ENCODE measurements at places on chromosomes 3 and 15.

DNA sequence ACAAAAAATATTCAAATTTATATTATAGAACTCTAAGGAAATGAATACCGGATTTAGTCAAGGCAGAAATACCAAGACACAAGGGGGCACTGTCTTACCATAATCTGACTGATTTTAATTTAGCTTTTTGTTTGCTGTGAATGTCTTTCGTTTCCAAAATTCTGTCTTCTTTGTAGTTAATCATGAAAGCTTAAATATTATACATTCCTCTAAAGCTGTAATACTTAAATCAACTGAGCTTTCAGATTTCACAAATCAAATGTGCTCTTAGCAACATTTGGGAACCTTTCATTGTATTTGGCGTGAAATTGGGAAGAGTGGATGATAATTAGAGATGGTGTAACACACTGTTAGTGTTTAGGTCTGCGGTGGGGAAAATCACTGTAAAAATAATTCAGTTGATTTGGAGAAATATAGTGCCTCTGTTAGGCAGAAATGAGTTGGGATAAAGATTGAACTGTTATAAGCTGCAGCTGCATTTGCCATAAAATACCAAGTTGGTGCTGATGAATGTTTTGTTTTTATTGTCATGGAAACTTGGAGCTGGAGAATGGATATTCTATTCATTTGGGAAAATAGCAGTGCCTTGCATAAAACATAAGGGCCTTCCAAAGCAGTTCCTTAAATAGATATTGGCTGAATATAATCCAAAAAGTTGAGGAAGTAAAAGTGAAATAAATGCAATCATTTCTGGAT lies 228.2 kb downstream of the TCF12 start:
- peak; percentile 79 for DNase-seq

- no peak for DNase-seq
These were observed 329.1 kb downstream of the VGLL3 start for GRCh38 chr3:86661817-86662216.

DNA sequence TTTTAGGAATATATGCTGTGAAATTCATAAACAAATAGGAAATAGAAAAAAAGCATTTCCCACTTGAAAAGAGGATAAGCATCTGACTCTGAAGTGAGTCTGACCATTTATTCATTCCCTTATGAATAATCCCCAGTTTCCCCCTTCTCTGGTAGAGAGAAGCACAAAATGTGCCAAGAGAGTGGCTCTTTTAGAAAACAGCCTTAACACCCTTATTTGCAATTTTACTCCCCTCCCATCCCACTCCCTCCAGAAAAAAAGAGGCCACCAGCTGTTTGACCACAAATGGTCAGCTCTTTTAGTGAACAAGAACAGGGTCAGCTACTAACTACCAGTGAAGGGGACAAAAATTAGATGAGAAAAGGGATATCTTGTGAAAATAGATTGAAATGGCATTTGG lies 184.5 kb upstream of the ADAMTS9 start:
- no peak for DNase-seq

- DNase-seq, result peak; percentile 35
These were observed 40.9 kb downstream of the C2CD4A start for GRCh38 chr15:62107571-62108121.

GRCh38 chr15:33866101-33866737 lies 102.1 kb upstream of the CHRM5 start:
- no peak for DNase-seq

GRCh38 chr3:34382859-34383258 lies 584.4 kb downstream of the PDCD6IP start:
- DNase-seq, result no peak

DNA sequence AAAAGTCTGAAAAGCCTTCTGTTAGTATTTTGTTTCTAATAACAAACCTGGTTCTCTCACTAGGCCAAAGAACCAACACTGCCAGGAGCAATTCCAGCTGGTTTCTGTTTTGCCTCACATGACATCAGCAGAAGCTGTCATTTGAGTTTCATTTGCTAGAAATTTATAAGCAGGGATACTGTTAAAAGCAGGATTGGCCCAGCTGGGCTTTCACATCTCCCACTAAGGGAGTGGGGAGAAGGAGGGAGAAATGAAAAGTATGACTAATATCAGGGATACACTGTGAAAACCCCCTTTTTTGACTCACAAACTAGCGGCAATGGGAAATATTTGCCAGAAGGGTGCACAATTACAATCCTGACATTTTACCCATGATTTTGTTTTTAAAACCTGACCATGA lies 5.3 kb downstream of the CCDC80 start:
- DNase-seq, result peak; percentile 24

DNA sequence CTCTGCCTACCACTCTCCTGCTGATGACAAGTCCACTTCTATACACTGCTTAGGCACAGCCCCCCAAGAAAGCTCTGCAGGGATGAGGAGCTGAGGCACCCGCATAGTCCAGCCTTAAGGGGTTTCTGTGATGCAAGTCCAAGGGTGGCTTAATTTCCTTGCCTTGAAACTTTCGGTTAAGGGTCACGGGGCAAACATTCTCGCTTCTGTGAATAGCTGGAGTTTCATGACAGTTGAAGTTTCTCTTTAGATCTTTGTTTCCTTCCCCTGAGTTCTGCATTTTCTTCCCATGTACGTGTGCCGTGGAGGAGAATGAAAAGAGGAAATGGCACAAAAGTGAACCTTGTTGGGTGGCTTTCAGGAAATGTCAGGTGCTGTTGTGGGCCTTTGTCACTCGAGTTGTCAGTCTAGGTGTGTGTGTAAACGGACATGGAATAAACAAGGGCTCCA lies 7.0 kb downstream of the GPR160 start:
- no peak for DNase-seq

GRCh38 chr3:161339517-161340500 lies 31.5 kb downstream of the SPTSSB start:
- no peak for DNase-seq

DNA sequence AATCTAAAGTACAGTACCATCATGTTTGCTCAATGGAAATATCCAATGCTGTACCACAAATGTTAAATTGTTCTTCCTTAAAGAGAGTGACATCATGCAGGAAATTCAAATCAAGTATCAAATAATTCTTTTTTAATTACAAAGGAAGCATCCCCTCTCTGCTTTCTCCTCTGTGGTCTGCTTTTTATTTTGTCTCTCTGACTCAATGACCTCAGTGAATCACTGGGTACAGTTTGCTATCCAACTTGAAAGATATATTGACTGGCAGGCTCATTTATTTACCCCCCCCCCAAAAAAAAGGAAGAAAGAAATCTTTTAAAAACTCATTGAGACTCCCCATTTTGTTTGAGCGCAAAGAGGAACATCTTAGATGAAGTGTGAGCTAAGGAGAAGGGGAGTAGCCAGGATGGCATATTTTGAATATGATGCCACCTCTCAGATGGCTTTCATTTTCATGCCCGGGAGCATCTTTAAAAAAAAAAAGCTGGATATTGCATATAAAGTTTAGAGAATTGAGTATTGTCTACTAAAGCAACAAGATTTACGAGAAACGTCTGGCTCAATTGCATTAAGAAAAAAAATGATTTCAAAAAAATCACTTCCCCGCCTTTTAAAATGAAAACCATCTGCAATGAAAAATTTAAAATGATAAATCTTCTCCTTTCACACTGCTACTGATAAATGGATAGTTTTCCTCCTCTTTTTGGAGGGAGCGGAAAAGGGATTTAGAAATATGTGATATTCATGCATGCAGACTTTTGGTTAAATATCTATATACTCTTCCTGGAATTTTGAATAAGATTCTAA lies 307.1 kb upstream of the DPH6 start:
- DNase-seq, result no peak

GRCh38 chr15:73361337-73361736 lies 7.4 kb downstream of the HCN4 start:
- DNase-seq, result no peak

All from dermis blood vessel endothelial cell (primary cell).